HFFc6 (cell line): ENCODE measurements at places on chromosomes 2 and 18.

DNA sequence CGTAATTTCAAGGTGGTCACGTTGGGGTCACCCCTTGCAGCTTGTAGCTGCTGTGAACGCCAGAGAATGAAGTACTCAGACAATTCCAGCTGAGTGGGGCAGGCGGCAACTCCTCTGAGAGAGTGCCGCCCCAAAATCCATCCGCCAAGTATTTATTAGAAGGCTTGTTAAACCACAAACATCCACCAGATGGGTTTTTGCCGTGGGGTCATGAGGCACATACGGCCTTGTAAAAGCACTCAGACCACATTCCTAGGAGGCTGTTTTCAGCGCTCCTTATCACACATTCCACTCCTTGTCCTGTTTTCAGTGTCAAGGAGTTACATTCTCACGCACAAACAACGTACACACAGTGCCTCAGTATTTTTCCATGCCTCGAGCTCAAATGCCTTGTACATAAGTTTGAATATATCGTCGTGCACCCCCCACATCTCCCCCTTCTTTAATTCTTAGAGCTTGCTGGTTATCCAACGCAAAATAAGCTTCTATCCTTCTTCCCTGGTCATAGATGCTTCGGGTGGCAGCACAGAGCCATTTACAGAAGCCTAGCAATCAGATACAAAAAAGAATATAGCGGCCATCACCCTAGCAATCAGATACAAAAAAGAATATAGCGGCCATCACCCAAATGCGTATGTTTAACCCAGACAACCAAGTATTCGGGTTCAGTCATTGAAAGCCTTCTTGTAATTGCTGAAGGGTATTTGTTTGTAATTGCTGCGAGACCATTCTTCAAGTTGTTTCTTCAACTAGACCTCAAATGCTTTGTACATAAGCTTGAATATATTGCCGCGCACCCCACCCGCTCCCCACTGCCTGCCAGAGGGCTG, 7.3 kb downstream of the ALPP start:
- peak; percentile 95 for DNase-seq

- no peak for DNase-seq
Measured at GRCh38 chr2:137737559-137737958, 226.7 kb upstream of the HNMT start.

DNA sequence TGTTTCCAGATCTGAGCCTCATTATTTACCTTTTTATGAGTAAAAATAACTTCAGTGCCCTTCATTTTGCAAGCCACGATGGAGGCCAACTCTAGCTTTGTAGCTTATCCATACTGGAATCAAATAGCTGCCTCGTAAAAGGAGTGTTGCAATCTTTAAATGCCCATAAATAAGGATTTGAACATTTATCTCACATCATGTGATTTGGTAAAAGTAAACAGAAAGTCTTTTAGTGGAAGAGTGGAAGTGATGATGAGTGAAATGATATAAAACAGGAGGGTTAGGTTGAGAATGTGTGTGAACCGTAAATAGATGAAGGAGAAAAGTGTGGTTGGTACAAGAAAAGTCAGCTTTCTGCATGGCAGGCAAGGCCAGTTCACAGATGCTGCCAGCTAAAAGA, 348.9 kb downstream of the OSR1 start:
- peak; percentile 44 for DNase-seq

DNA sequence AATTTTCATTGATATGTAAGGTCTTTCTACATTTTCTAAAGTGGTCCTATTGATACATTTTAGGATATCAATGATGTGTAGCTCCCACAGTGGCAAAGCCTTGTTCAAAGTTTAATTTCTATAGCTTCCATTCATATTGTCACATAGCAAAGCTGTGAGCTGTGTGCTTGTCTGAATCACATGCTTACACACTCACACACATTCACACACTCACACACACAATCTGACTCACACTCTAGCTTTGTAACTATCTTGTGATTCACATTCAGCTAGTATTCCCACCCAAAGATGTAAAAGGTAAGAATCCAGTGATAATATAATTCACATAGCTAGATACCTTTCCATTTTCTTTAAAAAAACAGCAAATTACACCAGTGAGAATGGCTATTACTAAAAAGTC, 58.7 kb downstream of the MAPRE2 start:
- DNase-seq, result peak; percentile 39

DNA sequence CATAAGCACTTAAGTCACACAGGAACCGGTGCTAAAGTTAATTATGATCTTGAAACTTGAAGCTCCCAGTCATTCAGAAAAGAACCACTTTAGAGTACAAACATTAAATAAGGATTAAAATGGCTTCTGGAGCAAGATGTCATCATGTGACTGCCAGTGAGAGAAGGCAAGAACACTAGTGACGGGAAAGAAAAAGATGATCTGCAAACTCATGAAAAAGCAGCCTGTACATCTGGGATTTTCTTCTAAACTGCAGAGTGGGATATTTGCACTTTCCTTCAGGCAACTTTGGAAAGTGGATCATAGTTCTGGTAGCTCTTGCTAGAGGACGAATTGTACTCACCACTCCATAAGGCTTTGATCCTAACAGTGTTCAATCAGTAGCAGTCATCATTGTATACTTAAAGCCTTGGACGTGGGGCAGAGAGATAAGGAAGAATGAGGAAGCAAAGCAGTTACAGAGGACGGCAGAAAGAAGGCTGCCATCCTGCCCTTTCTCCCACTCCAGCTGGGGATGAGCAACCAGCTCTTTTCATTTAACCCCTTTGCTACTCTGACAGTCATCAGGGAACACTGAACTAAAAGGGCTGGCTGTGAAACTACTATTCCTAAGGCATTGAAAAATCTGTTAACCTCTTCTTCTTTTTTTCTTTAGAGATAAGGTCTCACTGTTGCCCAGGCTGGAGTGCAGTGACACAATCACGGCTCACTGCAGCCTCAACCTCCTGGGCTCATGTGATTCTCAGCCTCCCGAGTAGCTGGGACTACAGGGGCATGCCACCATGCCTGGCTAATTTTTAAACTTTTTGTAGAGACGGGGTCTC, 18.1 kb downstream of the ABHD3 start:
- DNase-seq, result no peak

GRCh38 chr2:232411901-232412629, 5.4 kb downstream of the ALPG start:
- no peak for DNase-seq

GRCh38 chr2:30113617-30114293, 33.1 kb upstream of the YPEL5 start:
- DNase-seq, result peak; percentile 96

DNA sequence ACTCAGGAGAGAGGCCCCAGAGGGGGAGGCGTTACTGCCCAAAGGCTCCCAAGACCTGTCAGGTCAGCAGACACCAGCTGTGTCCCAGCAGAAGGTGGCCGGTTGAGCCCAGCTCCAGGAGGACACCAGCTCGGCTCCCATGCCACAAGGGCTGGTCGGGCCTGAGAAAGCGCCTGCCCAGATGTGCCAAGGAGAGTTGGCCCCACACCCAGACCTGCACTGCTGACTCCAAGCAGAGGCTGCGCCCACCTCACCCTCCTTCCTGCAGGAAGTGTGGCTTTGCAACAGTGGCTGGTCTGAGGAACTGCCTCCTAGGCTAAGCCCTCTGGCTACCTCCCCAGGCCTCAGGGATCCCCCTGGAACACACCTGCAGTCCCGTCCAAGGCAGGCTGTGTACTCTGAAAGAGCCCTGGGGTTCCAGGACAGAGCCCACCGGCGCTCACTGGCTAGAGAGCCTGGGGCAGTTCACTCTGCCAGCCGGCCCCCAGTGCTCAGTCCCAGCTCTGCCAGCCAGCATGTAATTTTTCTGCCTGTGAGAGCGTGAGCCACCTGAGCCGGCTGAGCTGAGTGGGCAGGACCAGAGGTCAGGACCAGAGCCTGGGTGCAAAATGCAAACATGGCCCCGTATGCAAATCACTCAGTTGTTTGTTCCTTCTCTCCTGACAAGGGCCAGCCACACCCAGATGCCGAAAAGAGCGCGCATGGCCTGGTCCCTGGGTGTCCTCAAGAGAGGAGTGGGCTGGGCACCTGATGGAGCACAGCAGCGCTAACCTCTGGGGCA, 36.9 kb upstream of the PTMA start:
- no peak for DNase-seq

DNA sequence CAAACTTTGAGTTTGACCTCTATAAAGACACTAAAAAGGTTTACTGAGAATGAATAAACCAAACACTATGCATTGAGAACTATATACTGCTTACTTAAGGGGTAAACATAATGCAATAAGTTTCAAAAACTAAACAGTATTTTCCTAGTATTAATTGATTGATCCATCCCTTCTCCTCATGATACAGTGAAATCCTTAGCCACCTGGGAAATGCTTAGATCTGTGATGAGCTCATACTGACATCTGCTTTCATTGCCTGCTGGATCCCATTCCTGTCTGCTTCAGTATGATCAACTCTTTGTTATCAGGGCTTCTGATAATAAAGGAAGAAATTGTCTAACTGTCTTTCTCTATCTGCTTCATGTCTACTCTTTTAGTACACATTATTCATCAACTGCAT, 74.9 kb upstream of the UBE2E3 start:
- DNase-seq, result no peak
